ENCODE measurements at places on chromosomes 5 and 9.

GRCh38 chr9:89633920-89634319 is 29.1 kb downstream of the GADD45G start:
- no peak for DNase-seq

DNA sequence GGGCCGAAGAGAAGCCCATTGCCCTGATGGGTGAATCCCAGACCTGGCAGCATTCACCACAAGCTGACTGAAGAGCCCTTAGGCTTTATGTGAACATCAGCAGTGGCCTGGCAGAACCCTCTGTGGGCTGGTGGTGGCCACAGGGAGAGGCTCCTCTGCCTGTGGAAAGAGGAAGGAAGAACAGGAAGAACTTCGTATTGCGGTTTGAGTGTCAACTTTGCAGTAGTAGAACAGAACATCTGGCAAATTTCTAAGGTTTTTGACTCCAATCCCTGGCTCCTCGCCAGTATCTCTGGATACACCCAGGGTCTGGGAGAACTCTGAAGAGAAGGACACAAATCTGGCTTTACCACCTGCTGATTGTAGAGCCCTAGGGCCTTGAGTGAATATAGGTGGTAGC is 356.4 kb upstream of the GRAMD2B start:
- no peak for DNase-seq

- DNase-seq: no peak
These were observed at the start of gene PSD2 for GRCh38 chr5:139795074-139796001. TSS of gene PSD2 (plus strand) at chr5:139795808. CDS start at chr5:139809441, 13,633 bp downstream.

DNA sequence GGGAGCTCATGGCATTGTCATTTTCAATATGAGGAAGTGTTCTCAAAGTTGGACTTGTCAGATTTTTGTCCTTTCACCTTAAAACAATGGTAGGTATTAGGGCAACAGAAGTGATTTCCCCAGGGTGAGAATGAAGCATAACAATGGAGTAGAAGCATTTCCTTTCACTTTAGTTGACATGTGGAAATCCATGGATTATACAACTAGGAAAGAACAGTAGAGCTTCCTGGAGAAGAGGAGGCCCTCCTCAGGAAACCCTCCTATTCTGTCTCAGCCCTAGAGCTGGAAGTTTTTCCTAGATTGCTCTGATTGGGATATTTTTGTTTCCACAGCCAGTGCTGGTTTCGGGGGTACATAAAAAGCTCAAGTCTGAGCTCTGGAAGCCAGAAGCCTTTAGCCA is 13.8 kb upstream of the REEP2 start:
- DNase-seq: no peak

DNA sequence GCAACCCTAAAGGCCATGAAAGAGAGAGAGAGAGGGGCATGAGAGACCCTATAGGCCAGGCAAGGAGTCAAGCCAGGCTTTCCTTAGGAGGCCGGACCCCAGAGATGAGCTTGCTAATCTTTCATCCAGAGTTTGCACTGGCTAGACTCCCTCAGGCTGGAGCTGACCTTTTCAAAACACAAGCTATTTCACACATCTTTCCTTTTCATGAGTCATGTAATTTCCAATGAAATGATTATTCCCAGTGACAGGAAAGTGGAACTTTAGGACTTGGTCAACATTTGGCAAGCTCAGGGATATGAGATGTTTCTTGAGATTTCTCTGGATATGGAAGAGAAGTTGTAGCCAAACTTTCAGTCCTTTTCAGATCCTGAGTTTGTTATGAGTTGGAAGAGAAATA is 117.7 kb downstream of the TARS1 start:
- DNase-seq: peak; percentile 5

DNA sequence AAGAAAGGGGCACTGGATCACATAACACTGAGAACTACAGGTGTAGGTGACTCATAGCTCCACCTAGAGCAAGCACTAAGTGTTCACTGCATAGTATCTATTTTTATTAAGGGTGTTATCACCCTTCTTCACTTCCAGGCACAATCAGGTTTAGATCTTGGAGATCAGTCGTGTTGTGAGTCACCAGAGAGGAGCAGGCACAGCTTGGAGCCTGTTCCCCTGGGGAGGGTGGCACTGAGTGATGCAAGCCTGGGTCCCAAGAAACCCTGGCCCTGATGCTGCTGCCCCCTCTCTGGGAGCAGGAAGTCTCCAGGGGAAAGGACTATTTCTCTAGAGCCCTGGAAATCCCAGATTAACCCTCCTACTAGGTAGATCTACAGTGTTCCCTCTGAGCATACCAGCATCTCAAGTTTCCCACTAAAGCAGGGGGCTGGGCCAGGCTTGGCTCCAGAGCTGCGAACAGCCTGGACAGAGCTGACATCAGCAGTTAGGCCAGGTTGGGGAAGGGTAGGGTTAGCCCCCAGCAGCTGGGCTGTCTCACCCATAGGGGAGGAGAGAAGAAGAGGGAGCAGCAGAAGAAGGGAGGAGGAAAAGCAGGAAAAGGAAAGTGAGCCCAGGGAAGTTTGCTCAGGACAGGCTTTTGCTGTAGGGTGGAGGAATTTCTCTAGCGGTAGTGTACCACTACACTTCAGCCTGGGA is 28.1 kb upstream of the SPINK4 start:
- DNase-seq: peak; percentile 41

GRCh38 chr5:32790411-32790951 is 79.4 kb downstream of the NPR3 start:
- DNase-seq: peak; percentile 34

DNA sequence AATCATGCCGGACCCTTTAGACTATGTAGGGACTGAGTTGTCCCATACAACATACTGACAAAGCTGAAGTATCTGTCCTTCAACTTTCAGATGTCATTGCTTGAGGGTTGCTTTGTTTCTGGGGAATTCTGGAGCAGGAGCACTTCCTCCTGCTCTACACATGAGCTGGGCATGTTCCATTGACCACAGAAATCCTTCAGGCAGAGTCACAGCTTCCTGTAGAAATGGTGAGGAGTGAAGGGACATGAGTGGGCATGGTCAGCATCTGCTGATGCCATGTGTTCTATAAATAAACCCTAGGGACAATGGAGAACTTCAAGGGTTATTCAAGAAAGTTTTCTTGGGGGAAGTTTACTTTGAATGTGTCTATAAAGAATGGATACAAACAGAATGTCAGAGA is 296.6 kb upstream of the FBXL7 start:
- DNase-seq: peak; percentile 2

DNA sequence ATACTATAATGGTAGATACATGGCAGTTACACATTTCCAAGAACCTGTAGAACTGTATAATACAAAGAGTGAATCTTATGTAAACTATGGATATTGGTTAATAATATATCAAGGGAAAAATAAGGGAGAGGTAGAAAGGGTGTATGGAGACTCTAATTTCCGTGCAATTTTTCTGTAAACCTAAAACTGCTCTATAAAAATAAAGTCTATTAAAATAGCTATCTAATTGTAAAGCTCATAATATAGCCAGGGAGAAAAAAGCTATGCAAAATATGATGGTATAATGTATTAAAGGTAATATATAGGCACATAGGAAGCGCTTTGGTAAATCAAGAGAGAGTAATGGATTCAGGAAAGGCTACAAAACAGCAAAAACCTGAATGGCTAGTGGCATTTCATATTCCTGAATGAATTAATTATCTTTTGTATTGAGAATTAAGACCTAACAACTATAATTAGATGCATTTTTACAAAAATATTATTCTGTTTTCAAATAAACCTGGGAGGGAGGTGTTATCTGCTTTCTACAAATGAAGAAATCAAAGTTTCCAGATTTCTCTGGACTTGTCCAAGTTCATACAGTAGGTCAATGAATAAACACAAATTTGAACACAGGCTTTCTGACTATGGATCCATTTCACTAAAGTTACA is 22.8 kb downstream of the ANXA1 start:
- DNase-seq: no peak

- DNase-seq: no peak
These were observed 8.6 kb downstream of the MORN5 start for GRCh38 chr9:122168356-122168755.

GRCh38 chr5:85849411-85849810 is 768.3 kb upstream of the COX7C start:
- DNase-seq: no peak

All from renal cortical epithelial cell (primary cell).